ENCODE measurements at places on chromosomes 13 and 19. TPM values are rescaled to one million over a fixed set of nuclear protein-coding genes. Genes with fewer than 3 reads are reported as not detected.

ZNF433 gene
- total RNA-seq = 3.4 TPM

RAB4B gene
- total RNA-seq = 57.3 TPM

MYO1F gene
- 227 TPM for total RNA-seq

CD209 gene
- total RNA-seq = 1.4 TPM

CGB1 gene
- not detected for total RNA-seq

ZNF761 gene
- 14.2 TPM for total RNA-seq

CYP2F1 gene
- total RNA-seq = not detected

ERCC5 gene
- total RNA-seq = 101 TPM

GIPR gene
- total RNA-seq = 5.9 TPM

EPS8L1 gene
- total RNA-seq = 1.2 TPM

TRAPPC6A gene
- 46.6 TPM for total RNA-seq

RAB3A gene
- 3.3 TPM for total RNA-seq

CACNA1A gene
- 0.79 TPM for total RNA-seq

SPACA7 gene
- not detected for total RNA-seq

LYPD5 gene
- total RNA-seq = 7.4 TPM

PIH1D1 gene
- 83.7 TPM for total RNA-seq

MBD3L2B gene
- not detected for total RNA-seq

GSX1 gene
- not detected for total RNA-seq

ZNF177 gene
- total RNA-seq = 1.9 TPM

CDC42EP5 gene
- total RNA-seq = 6.6 TPM

C19orf44 gene
- 5.7 TPM for total RNA-seq

PRR22 gene
- 4.6 TPM for total RNA-seq

ACP7 gene
- not detected for total RNA-seq

ZDHHC20 gene
- 62.8 TPM for total RNA-seq

CATSPERD gene
- not detected for total RNA-seq

EDNRB gene
- total RNA-seq = 56.8 TPM

VWA8 gene
- 22.6 TPM for total RNA-seq

ACTMAP gene
- 9.8 TPM for total RNA-seq

GRIN2D gene
- 0.92 TPM for total RNA-seq

ZNF470 gene
- total RNA-seq = 4.3 TPM

TMEM255B gene
- 26.9 TPM for total RNA-seq

FGF9 gene
- total RNA-seq = not detected

LYPD3 gene
- total RNA-seq = 1.2 TPM

WDFY2 gene
- total RNA-seq = 24.5 TPM

CNFN gene
- 2.6 TPM for total RNA-seq

ADGRE3 gene
- total RNA-seq = 2.0 TPM

FPR1 gene
- total RNA-seq = 188 TPM

EBI3 gene
- total RNA-seq = 54.4 TPM

Measured in spleen (tissue), 13 donors.